Activated CD4-positive, alpha-beta T cell treated with anti-CD3 and anti-CD28 coated beads, Interleukin-2, amount 50 U/mL, for 1 hour (primary cell): ENCODE measurements at places on chromosomes 6 and 20.
A peak's percentile ranks its signal among the peaks of the same experiment; 100 is the strongest.

DNA sequence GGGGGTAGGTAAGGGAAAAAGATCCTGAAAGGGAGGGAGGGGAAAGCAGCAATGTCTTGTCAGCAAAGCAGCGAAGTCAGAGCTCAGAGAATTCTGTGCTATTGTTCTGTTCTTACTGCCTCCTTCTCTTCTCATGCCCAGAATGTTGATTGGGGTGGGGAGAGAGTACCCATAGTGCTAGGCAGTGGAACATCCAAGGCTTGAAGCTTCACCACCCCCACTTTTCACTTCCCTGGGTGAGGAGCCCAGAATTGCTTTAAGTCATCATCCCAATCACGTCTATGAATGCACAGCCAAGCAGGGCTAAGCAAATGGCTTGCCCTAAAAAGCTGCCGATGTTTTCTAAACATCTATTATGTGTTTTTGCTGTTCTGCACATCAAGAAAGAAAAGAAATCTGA, 16.5 kb downstream of the REPS1 start:
- DNase-seq: no peak

GRCh38 chr6:140915551-140915950, 1217.2 kb upstream of the GJE1 start:
- DNase-seq: no peak

- no peak for DNase-seq
These were observed 553.5 kb downstream of the HACE1 start for GRCh38 chr6:104306211-104306610.

DNA sequence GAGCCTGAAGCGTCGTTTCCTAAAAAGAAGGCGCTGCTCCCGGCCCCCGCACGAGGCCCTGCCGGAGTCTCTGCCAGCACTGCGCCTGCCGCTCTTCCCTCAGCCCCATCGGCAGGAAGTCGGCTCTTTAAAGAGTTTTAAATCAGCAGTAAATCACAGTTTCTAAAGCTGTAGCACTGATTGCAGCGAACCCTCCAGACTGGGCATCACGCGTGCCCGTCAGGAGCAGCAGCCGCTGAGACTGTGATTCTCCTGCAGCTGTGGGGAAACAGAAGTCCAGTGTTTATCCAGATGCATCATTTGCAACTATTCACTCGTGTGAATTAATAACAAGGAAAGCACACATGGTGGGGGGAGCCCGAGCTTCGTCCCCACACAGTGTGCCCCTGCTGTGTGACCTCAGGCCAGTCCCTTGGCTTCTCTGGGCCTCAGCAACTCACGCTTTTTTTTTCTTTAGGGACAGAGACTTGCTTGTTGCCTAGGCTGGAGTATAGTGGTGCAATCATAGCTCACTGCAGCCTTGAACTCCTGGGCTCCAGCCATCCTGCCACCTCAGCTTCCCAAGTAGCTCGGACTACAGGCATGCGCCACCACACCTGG, 28.3 kb downstream of the DLL1 start:
- no peak for DNase-seq

DNA sequence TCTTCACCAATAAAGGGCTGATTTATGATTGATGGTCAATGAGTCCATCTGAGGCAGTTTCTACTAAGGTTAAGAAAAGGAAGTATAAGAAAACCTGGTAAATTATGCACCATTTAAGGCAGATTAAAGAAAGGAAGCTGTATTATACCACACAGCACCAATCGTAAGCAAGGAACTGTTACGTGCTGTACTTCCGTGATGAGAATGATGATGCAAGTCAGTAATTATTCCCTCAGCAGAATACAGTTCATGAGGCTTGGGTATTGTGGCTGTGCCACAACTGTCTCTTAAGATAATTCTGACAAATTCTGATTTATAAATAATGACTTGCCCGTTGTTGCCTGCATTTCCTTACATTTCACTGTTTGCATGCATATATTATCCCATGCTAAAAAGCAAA, 699.0 kb downstream of the HDGFL1 start:
- no peak for DNase-seq

GRCh38 chr20:58650181-58650775, 805 bp upstream of the STX16 start:
- peak; percentile 47 for DNase-seq

DNA sequence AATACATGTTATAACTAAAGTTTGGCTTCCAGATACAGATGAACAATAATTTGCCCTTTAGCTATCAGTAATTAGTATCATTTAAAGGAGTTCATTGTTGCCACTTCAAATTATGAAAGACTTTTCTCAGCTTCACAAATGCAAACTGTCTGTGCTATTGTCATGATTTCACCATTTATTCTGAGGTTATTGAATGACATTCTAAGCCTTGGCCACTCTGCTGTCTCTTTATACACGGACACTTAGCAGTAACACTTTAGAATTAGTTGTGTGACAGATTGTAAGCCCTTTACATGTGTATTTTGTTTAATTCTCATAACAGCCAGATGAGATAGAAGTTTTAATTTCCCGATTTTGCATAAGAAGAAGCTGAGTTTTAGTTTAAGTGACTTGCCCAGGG, 176.6 kb downstream of the SLC35F1 start:
- no peak for DNase-seq

- no peak for DNase-seq
These were observed 295.6 kb upstream of the PLN start for GRCh38 chr6:118252474-118252873.

GRCh38 chr6:40916845-40917244, 122.2 kb downstream of the UNC5CL start:
- DNase-seq: no peak

- no peak for DNase-seq
These were observed 327.8 kb upstream of the MAN1A1 start for GRCh38 chr6:119677384-119677783.

GRCh38 chr6:155330922-155331321, 16.6 kb upstream of the TFB1M start:
- no peak for DNase-seq

DNA sequence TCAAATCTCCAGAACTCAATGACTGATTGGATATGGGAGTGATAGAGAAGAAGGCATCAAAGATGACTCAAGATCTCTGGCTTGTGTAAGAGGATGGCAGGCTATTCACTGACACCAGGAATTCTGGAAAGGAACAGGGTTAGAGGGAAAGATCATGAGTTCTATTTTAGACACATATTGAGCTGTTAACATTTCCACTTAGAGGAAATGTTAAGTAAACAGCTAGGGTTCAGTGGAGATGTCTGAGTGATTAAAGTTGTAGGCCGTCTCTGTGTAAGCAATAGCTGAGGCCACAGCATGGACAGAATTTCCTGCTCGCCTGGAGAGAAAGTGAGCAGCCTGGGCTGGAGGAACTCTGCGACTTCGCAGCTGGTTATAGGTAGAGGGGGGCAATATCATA, 21.0 kb downstream of the ZC3H12D start:
- DNase-seq: no peak

DNA sequence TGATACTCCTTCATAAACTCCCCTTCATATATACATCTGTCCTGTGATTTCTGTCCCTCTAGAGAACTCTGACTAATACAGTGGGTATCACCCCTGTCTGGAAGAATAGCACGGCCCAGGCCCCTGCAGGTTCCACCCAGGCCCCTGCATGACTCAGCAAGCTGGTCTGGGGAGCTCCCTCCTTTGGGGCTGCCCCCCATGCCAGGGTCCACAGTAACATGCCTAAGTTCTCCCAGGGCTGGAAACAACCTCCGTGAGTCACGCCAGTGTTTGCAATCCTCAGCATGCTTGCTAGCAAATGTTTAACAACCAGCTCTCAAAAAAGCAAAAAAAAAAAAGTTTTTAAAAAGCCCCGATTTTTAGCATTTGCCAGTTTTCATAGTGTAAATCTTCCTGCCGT, 134.3 kb upstream of the CDH4 start:
- DNase-seq: no peak

- no peak for DNase-seq
These were observed 205.7 kb downstream of the BTBD9 start for GRCh38 chr6:38434051-38434450.

DNA sequence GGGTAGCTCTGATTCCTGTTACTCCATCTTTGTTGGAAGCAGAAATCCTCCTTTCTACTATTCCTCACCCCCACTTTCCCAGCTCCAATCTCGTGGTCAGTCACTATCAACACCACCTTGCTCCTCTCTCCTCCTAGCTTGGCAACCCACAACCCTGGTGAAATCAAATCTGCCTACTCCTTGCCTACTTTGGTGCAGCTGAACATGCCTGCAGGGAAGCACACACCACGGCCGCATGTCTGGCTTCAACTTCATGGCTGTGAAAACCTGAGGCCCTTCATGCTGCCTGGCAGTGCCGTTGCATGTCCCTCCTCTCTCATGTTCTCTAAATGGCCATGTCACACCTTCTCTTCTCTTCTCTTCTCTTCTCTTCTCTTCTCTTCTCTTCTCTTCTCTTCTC, 112.4 kb upstream of the FOXA2 start:
- DNase-seq: no peak

GRCh38 chr6:5132731-5133130, 47.6 kb downstream of the PPP1R3G start:
- DNase-seq: no peak

- no peak for DNase-seq
These were observed 183.5 kb upstream of the CST7 start for GRCh38 chr20:24765316-24766142.

DNA sequence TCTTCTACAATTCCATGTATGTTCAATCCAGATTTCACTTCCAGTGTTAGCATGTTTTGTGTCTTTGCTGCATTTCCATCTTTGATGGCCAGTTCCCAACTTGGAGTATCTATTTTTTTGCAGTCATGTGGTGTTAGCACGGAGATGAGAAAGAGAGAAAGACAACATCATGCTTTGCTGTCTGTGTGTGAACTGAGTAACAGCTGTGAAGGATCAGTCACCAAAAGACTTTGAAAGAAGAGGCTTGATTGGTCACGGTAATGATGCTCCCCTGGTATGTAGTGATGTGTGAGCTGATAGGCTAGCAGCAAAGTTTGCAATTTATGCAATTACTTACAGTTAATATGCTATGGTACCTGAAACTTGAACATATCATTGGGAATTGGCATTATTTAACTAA, 731.3 kb upstream of the NRSN1 start:
- no peak for DNase-seq

DNA sequence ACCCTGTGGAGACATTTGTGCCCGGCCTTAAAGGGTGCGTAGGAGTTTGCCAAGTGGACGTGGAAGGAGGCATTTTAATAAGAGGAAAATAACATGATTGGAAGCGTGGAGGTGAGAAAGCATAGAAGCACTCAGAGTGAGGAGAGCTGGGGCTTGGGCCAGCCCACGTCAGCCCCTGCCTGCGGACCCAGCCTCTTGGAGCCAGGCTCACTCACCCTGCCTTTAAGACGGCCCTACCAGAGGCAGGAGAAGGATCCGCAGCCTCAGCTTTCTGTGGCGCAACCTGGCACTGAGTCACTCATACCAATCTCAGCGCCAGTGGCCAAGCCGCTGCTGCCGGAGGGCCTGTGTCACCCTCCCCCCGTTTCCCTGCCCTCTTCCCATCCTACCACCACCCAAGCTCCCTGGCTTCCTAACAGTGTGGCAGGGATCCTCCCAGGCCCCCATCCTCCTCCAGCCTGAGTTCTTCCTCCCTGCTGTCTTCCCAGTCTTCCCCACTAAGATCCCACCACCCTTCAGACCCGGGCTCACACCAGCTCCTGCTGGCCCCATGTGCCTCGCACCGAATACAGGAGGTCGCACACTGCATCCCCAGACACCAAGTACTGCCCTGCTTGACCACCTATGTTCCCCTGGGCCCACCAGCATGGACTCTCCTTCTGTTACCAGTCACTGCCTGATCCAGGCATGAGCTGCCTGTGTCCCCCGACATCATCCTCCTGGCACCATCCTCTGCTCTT, 285.2 kb downstream of the UST start:
- DNase-seq: peak; percentile 36

DNA sequence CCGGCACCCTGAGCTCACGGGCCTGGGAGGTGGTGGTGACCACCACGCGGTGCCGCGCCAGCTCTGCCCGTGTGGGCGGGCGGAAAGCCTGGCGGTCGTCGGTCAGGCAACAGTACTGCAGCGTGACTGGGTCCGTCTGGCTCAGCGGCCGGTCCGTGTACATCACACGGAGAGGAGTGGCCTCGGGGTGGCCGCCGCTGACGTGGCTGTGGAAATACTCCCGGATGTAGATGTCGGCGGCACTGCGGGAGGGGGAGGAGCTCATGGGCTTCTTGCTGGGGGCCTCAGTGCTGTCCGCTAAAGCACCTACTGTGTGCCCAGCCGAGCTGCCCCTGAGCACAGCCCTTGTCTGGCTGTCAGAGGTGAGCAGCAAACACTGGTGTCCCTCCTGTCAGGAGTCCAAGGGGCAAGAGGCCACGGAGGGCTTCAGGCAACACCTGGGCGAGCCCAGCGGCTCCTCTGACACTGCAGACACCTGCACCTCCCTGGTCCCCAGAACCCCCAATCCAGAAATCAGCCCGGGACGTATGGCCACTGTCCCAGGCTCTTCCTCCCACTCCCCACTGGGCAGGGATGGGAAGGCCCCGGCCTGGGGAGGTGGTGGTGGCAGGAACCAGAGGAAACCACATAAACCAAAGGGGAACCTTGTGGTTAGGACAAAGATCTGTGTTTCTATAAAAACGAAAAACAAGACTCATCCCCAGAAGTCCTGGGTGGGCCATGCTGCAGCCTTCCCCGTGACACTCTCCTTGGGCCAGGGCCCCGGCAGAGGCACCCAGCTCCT, 6.5 kb downstream of the HELZ2 start:
- DNase-seq: peak; percentile 46

DNA sequence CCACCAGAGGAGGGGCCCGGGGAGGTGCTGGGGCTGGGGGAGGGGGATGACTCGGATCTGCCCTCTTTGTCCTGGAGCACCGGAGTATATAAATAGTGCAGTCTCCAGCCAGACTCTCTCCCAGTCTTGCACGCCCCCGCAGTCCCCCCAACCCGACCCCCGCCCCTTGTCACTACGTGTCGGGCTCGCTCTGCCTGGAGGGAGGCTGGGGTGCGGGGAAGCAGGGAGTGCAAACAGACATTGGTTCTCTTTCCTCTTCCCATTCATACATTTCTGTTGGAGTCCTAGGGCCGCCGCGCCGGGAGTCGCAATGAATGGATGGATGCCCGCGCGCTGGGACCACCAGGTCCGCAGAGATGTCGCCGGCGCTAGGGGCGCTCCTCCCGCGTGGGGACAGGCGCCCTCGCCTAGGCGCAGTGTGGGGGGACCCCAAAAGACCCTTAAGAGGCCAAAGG, 179.3 kb downstream of the TBXT start:
- no peak for DNase-seq

- no peak for DNase-seq
These were observed 58.0 kb downstream of the LRRC1 start for GRCh38 chr6:53852805-53853204.

DNA sequence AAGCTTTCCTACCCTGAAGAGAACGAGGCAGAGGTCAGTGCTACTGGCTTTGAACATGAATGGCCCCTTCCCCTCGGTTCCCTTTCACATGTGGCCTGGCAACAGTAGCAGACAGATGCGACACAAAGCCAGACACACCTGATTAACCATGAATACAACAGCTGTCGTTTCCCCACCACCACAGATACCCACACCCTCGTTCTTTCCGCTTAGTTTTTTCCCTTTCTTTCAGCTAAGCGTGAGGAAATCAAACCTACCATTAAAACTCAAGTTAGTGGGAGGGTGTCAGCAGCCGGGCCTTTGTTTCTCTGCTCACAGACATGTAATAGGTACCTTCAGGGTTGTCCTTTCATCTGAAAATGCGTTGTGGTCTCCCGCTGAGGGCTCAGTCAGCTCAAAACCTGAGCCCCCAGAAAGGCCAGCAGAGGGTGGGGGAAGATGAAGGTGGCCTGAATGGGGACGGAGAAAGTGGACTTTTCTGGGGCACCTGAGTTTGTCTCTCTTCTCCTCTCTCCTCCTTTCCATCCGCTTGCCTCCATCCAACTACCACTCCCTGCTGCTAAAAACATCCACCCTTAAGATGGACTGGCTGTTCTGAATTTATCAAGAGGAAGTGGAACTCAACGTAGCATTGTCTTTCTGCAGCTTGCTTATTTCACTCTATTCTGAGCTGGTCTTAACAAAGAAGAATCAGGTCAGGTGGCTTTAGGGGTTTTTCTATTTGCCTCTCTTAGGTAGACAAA, 516.6 kb upstream of the JARID2 start:
- DNase-seq: no peak
